ENCODE measurements at places on chromosomes 16 and 17. TPM values are rescaled to one million over a fixed set of nuclear protein-coding genes. Genes with fewer than 3 reads are reported as not detected.

Gene HOXB8
- 22.9 TPM for total RNA-seq

Gene FSCN2
- 1.2 TPM for total RNA-seq

Gene ZNF750
- total RNA-seq, result not detected

Gene CBLN1
- total RNA-seq, result not detected

Gene UBALD2
- total RNA-seq, result 14.7 TPM
